ENCODE measurements at places on chromosomes 6 and 20. TPM values are rescaled to one million over a fixed set of nuclear protein-coding genes. Genes with fewer than 3 reads are reported as not detected.

ZNF391 gene
- 6.0 TPM for total RNA-seq

PRKN gene
- total RNA-seq = 15.0 TPM

GRM1 gene
- total RNA-seq = 0.10 TPM

SLC22A23 gene
- 3.7 TPM for total RNA-seq

GRCh38 chr6:136137008-136137692, 113.0 kb downstream of the MTFR2 start:
- no peak for DNase-seq

DNA sequence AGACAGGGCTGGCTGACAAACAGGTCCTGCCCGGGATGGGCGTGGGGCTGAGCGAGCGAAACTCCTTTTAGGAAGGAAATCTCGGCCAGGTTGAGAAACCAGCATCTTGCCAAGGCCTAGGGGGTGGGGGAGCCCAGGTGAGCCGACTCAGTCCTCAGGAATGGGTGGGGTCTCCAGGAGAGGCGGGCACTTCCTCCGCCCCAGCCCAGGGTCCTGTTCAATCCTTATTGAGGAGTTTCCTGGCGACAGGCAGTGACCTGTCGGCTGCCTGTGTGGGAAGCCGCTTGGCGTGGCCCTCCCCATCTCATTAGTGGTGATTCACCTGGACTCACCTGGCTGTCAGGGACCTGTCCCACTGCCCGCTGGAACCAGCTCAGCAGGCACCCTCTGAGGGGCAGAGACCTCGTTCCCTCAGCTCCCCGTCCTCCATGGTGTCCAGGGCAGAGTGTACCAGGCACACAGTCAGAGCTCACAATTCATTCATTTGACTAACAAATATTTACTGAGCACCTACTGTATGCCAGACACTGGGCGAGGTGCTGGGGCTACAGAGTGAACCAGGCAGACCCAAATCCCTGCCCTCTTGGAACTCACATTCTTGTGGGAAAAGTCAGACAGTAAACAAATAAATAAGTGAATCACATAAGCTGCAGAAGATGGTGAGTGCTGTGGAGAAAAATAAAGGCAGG, 51.1 kb downstream of the FGD2 start:
- DNase-seq = no peak

DNA sequence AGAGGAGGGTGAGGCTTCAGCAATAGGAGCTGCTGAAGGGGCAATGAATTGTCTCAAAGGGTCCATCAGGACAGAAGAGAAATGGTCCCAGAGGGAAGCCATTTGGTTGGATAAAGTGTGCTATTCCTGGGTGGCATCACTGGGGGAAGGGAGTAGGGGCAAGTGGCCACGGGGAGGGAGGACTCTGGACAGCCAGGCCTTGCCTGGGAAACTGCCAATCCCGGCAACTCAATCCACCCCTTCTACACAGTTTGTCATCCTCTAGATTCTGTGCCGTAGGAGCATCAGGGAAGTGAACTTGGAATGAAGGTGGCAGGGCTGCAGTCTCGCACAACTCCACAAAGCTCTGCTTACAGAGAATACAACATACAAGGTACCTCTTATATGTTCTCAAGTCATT, 59.5 kb upstream of the RIPOR2 start:
- DNase-seq = no peak

GRCh38 chr6:36246506-36247268, 23.2 kb upstream of the PNPLA1 start:
- no peak for DNase-seq
